ENCODE measurements at places on chromosomes 13 and 19.

DNA sequence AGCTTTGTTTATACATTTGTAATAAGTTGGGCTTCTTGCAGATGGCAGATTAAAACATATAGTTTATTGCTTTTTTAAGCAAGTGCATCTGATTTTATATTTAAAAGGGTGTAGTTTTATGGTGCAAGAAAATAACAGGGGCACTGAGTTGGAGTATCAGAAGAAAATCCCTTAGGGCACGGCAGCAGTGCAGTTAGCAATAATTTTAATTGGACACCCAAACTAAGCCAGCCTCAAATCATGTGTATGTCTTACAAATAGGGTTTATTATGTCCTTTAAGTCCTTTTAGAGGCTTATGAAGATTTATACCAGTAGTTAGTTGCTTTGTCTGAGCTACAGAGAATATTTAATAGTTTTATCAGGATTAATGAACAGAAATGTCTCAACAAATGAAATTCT, 57.5 kb downstream of the GPC6 start:
- DNase-seq, result no peak

DNA sequence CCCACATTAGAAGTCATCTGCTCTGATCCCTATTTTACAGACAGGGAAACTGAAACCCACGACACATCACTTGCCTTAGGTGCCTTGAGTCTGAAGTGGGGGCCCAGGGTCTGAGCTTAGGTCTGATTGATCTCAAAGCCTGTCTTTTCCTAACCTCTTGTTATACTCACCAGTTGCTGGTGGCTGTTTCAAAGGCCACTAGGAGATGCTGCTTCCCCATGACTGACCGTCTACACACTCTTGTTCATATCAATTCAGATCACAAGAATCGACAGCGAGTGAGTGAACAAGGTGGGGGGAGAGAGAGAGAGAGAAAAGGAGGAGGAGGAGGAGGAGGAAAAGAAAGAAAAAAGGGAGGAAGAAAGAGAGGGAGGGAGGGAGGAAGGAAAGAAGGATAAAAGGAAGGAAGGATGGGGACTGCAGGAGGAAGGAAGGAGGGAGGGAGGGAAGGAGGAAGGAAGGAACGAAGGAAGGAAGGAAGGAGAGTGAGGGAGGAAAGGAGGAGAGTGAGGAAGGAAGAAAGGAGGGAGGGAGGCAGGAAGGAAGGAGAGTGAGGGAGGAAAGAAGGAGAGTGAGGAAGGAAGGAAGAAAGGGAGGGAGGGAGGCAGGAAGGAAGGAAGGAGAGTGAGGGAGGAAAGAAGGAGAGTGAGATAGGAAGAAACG, 3.3 kb downstream of the OR10H1 start:
- peak; percentile 15 for DNase-seq

DNA sequence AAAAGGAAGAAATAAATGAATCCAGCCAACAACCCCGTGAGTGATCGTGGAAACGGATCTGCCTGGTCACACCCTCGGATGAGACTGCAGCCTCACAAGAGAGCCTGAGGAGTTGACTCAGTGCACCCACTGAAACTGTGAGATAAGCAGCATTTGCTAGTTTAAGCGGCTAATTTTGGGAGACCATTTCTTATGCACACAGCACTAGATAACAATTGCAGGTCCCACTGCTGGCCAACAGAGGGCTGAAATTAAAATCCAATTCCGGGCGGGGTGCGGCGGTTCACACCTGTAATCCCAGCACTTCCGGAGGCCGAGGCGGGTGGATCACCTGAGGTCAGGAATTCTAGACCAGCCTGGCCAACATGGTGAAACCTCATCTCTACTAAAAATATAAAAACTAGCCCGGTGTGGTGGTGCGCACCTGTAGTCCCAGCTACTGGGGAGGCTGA, 3.6 kb downstream of the UQCR11 start:
- DNase-seq, result no peak

GRCh38 chr13:112434032-112434431, 57.9 kb downstream of the SPACA7 start:
- no peak for DNase-seq

DNA sequence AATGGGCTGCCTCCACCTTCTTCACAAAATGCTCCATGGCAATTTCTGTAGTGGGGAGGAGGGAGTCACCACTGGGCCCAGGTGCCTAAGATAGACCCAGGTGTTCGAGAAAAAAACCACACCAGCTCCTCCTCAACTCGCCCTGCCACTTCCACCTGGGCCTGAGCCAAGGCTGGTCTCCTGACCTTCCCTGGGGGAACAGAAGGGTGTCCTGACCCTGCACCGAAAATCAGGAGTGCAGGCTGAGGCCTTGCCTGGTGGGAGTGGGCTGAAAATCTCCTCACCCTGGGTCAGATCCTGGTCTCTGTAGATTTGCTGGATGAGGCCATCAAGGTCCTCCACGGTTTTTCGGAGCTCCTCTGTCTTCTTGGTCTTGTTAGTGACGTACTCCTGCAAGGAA, 17.6 kb upstream of the AKAP8 start:
- no peak for DNase-seq

All from B cell (primary cell).